ENCODE measurements at places on chromosomes 11 and 22.
A peak's percentile ranks its signal among the peaks of the same experiment; 100 is the strongest.

DNA sequence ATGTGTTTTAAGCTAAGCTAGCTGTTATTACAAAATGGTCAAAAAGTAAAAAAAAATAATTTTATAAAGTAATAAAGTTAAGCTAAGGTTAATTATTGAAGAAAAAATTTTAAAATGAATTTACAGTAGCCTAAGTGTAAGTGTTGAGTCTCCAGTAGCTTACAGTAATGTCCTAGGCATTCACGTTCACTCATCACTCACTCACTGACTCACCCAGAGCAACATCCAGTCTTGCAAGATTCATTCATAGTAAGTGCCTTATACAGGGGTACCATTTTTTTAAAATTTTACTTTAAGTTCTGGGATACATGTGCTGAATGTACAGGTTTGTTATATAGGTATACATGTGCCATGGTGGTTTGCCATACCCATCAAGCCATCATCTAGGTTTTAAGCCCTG, 11.6 kb upstream of the OOSP4B start:
- no peak for DNase-seq

DNA sequence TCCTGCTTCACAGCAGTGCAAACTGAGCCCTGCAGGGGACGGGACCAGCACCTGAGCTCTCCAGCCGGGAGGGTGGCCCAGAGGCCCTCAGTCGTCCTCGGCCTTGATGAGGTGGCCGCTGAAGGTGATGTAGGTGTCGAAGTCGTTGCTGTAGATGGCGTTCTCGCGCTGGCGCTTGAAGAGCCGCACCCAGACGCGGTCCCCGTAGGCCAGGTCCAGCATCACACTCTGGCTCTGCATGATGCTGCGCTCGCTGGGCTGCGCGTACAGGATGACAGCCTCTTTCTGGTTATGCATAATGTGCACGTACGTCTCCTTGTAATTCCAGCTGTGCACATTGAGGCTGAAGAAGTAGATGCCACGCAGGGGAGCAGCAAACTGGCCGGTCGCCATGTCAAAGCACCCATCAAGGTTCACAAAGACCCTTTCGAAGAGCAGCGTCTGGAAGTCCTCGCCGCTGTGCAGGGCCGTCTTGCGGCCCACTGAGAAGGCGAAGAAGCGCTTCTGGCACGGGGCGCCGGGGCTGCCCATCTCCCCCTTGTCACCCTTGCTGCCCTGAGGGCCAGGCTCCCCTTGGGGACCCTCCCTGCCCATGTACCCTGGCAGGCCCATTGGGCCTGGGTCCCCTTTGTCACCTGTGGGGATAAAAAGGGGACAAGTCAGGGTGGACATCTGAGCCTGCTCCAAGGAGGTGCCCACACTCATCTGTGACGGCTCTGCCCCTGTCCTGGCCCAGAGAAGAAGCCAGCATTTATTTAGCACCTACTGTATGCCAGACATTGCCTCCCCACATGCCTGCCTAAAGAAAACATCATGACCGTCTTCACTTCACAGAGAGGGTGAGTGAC, 5.7 kb downstream of the C1QTNF6 start:
- no peak for DNase-seq

- no peak for DNase-seq
Observed at GRCh38 chr22:46810856-46811786, 48.7 kb downstream of the TBC1D22A start.

DNA sequence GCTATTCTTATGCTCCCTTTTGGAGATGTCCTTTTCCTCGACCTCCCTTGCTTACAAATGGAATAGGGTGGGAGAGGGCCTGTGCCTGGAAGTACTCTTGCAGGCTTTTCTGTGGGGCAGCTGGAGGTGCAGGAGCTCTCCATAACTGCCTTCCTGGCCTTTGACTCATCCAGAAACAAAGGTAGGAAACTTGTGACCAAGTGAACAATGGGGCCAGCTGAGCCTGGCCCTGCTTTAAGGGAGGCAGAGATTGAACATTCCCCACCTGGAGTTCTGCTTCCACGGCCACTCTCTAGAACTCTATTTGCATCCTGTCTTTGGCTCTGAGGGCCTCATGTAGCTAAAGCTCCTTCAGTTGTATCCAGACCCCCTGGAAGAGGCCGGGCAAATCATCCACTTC, 5.1 kb upstream of the LYVE1 start:
- no peak for DNase-seq

DNA sequence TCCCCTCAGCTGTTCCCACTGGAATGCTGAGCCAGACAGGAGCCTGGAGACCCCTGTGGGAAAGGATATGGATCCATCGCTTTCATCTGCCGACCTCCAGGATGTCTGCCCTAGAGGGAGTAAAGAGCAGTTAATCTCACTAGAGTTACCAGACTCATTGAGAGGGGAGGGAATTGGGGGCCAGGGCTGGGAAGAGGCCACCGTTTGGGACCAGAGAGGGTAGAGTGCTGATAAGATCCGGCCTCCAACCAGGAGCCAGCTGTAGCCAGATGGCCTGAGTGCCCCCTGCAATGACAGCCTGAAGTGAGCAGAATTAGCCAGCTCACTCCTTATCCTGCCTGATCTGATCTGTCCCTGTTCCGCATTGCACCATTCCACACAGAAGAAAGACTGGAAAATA, 3.7 kb upstream of the APLNR start:
- no peak for DNase-seq

DNA sequence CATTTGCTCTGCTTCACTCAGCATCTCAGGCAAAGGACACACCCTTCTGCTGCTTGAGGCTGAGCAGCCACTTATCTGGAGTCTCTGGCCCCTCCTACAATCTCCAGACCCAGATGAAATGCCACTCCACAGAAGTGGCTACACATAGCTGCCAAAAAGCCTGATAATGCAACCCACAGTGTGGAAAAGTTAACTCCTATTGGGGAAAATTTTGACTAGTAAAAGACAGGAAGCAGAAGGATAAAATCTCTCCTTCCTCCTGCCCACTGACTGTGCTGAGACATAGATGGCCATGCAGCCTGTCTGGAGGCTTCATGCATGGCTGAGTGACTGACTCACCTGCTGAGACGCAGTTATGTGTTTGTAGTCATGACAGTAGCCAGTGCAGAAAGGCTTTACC, 92.3 kb upstream of the TEAD1 start:
- no peak for DNase-seq

DNA sequence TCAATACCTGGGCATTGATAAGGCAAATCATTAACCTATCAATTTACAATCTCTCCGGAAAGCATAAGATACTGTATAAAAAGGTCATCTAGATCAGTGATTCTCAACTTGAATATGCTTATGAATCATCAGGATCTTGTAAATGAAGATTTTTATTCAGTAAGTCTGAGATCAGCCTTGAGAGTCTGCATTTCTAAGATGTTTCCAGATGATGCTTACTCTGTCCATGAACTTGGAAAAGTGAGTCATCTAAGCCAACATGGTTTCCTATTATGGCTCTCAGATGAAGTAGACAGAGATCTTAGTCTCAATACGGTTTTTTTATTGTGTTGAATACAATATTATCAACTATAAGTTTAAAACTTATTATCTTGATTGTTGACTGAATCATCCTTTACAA, 226.4 kb upstream of the KIRREL3 start:
- no peak for DNase-seq

DNA sequence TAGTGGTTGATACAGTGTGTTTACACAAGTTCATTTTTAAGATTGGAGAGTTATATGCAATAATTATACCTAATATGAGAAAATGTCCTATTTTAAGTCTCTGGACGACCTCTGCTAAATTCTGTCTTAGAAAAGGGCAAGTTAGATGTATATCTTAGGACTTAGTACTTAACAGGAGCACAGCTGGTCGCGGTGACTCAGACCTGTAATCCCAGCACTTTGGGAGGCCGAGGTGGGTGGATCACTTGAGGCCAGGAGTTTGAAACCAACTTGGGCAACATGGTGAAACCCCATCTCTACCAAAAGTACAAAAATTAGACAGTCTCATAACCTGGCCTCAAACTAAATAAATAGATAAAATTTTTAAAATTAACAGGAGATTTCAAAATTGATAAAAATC, 27.2 kb downstream of the BSX start:
- no peak for DNase-seq

- no peak for DNase-seq
Observed at GRCh38 chr11:8719721-8720120, 37.1 kb downstream of the RPL27A start.

DNA sequence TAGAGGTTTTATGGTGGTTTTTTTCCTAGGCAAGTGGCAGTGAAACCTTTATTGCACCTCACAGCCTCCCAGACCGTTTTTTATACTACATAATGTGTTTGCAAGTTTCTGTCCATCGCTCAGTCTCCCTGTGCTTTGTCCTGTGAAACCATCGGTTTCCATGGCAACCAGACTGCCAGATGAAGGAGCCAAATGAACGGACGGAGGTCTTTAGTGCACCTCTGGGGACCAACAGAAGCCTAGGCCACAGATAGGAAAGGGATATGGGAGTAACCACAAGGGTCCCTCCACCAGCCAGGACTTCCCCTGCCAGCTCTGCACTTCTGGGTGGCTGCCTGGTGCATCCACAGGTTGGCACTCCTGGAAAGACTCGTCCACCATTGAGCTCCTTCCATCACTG, 165.0 kb downstream of the CHST1 start:
- no peak for DNase-seq

- no peak for DNase-seq
Observed at GRCh38 chr11:44949160-44950030, 1.3 kb downstream of the TP53I11 start.

DNA sequence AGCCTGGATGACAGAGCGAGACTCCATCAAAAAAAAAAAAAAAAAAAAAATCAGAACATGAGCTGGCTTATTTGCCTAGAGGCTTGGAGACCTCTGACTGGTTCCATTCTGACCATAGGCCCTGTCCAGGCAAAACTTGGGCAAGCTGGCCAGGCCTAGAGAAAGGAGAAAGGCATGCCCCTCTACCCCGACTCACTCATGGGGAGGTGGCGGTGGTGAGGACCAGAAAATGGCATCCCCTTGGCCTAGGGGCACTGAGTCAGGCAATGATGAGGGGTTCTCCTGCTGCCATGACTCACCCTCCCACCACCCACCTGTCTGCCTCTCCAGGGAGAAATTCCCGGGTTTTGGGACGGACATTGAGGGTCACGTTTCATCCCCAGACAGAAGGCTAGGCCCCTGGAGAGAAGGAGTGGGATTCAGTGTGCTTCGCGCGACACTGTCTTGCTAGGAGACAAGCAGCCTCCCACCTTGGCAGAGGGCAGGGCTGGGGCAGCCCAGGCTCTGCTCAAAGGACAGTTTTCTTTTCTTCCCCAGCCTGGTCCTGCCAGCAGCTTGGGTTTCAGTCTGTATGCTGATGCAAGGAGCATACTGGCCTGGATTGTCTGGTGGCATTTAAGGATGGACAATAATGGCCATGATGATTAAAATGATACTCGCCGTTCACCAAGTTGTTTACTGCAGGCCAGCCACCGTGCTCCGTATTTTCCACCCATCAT, 17.2 kb downstream of the TOB2 start:
- DNase-seq, result no peak

- DNase-seq, result no peak
Observed at GRCh38 chr11:76627606-76628005, 42.9 kb downstream of the LRRC32 start.

DNA sequence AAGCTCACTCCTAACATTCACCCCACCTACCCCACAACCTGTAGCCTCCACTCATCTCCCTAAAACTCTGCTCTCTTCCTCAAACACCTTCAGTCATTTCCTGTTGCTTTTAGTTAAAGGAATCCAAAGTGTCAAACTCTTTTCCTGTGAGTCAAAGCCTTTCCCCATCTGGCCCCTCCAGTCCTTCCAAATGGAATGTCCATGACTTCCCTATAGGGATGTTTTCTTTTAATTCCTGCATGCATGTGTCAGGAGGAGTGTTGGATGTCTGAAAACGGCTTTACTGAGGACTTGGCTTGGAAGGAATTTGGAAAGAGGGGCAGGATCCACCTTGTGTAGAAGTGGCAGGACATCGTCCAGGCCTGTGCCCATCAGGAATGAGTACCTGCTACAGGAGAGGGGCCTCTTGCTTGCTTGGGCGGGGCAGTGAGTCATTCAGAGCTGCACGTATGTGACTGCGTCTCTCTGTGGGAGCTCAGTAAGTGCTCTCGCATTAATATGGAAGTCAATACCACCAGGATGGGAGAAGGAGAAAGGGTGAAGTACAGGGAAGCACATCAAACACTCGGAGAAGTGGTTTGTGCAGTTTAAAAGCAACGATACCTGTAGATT, 491.9 kb downstream of the OPCML start:
- peak; percentile 50 for DNase-seq

- no peak for DNase-seq
Observed at GRCh38 chr11:61709110-61709509, 28.9 kb downstream of the DAGLA start.

- no peak for DNase-seq
Observed at GRCh38 chr22:50505276-50505775, 2.2 kb downstream of the LMF2 start.

GRCh38 chr22:41768430-41768829, 32.0 kb upstream of the CCDC134 start:
- no peak for DNase-seq

DNA sequence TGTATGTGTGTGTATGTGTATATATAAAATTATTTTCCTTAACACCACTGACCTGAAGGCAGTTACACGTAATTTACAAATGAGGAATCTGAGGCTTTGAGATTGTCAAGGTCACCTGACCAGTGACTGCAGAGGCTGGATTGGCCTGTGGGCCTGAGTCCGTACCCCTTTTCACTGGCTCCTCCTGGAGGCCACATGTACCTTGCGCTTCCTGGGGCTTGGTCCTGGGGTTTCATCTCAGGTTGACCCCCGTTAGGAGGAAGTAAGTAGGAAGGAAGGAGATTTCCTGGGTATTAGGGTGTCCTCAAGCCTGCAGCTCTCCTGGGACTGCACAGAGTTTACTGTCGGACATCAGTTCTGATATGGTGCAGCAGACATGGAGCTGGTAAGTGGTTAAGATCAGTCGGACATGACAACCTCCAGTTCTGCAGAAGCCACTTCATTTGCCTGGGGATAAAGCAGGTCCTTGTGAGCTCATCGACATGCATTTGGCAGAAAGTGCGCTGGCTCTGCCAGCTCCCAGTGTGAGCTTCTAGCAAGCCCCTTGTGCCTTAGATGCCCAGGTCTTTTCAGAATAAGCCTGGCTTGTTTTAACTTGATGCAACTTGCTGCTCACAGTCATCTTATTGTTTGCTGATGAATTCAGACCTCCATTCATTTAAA, 36.6 kb downstream of the ST3GAL4 start:
- DNase-seq, result no peak

GRCh38 chr11:101863361-101863760, 51.4 kb upstream of the CEP126 start:
- DNase-seq, result no peak

- DNase-seq, result no peak
Observed at GRCh38 chr11:70689764-70690163, 291.4 kb downstream of the CTTN start.

DNA sequence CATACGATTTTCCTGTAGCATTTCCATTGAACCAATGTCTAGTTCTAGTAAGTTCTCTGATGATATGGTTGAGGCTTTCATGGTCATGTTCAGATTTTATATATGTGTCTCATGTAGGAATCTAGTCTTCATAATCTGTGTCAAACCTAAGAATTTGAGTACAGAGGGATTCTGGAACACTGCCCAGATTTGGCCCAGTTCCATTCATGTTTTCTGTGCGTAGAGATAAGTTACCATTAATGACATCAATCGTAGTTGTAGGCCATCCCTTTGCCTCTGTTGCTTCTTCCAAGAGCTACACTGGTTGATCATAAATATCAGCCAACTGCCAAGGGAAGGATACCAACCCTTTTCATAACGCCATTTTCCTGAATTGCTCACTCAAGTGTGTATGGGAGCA, 23.3 kb downstream of the ST3GAL4 start:
- DNase-seq, result no peak
